Activated CD8-positive, alpha-beta T cell treated with anti-CD3 and anti-CD28 coated beads for 36 hours (primary cell): ENCODE measurements at places on chromosomes 2 and 18. TPM values are rescaled to one million over a fixed set of nuclear protein-coding genes. Genes with fewer than 3 reads are reported as not detected.

Gene INHBB
- total RNA-seq: not detected

Gene PHOSPHO2
- total RNA-seq: 3.9 TPM

GRCh38 chr2:202976809-202977208 lies 37.9 kb upstream of the NBEAL1 start:
- H3K27ac ChIP-seq: no peak overlapping the region
- no peak for DNase-seq
- H3K36me3 ChIP-seq: peaks cover 2% of the 10 kb centered on the region
- H3K4me3 ChIP-seq: no peak overlapping the region

DNA sequence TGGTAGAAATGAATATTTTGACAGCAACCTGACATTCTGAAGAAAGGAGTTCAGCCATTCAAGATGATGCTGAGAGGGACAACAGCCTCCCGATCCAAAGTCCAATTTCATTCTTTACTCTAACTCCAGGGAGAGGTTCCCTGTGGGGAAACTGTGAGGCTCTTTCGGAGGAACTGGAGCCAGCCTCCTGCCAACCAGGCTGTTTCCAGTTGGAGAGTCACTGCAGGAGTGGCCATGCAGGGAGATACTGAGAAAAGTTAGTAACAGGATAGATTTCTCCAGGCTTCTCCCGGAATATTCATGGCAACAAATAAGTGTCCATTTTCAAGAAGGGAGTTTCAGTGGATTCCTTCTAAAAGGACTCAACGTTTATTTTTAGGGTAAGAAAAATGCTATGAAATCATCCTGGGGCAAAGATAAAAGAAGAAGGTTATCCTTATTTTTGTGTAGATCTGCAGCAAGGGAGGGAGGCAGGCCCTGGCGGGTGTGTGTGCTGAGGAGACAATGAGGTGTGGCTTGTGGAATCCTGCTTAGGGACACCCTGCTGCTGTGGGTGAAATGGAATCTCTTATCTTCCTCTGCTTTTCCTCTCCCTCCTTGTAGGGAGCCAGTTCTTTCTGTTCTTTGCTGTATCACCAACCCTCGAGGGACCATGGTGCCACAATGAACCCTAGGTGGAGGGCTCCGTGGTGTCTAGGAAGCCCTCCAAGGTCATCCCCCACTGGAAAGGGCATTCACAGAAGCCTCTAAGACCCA lies 18.1 kb downstream of the KLHL14 start:
- no peak for DNase-seq
- H3K27me3 ChIP-seq: peaks cover 1% of the 10 kb centered on the region
- H3K4me1 ChIP-seq: no peaks in the 10 kb centered on the region
- H3K4me3 ChIP-seq: no peak overlapping the region
- H3K27ac ChIP-seq: no peak overlapping the region

GRCh38 chr18:35284841-35285240 lies 5.2 kb downstream of the ZSCAN30 start:
- no peak for DNase-seq
- peaks cover 22% of the 10 kb centered on the region for H3K4me1 ChIP-seq
- H3K27me3 ChIP-seq: no peaks in the 10 kb centered on the region
- H3K36me3 ChIP-seq: peaks cover 42% of the 10 kb centered on the region
- H3K27ac ChIP-seq: no peak overlapping the region

DNA sequence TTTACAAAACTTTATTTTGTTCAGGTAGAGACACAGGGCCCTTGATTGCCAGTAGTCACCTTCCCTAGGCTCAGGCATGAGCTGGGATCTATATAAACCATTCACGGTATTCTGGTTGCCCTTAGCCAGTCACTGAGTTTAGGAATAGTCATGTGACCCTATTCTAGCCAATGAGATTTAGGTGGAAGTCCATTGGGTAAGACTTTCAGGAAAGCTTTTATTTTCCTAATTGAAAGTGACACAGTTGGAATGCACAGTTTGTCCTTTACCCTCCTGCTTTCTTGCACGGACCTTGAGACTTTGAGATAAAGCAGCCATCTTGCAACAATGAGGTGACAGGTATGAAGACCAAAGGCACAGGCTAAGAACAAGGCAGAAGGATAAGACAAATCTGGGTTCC lies 21.5 kb downstream of the SLC4A5 start:
- DNase-seq: no peak
- H3K27ac ChIP-seq: no peak overlapping the region
- H3K36me3 ChIP-seq: peaks cover 1% of the 10 kb centered on the region
- no peaks in the 10 kb centered on the region for H3K27me3 ChIP-seq
- no peaks in the 10 kb centered on the region for H3K4me1 ChIP-seq
- no peak overlapping the region for H3K4me3 ChIP-seq

- H3K4me1 ChIP-seq: peaks cover 15% of the 10 kb centered on the region
- no peak overlapping the region for H3K27ac ChIP-seq
- no peaks in the 10 kb centered on the region for H3K27me3 ChIP-seq
- no peak for DNase-seq
- H3K4me3 ChIP-seq: no peak overlapping the region
Measured at GRCh38 chr18:24089076-24089475, 49.8 kb upstream of the CABYR start.

DNA sequence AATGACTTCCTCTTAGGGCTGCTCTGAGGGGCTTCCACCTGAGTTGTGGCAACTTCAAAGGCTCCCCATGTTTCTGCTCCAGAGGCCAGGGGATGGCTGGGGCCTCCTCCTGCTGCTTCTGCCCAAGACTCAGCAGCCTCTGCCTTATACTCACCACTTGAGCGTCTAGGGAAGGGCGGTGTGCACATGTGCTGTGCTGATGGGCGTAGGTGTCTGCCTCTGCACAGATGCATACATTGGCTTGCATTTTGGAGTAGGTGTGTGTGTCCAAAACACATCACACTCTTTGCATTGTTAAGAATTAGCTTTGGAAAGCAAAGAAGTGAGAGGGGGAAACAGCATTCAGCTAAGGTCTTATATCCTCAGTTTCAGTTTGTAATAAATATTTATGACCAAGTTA lies 85.2 kb downstream of the EN1 start:
- DNase-seq: no peak
- H3K4me1 ChIP-seq: no peaks in the 10 kb centered on the region
- H3K4me3 ChIP-seq: no peak overlapping the region
- H3K36me3 ChIP-seq: no peaks in the 10 kb centered on the region

DNA sequence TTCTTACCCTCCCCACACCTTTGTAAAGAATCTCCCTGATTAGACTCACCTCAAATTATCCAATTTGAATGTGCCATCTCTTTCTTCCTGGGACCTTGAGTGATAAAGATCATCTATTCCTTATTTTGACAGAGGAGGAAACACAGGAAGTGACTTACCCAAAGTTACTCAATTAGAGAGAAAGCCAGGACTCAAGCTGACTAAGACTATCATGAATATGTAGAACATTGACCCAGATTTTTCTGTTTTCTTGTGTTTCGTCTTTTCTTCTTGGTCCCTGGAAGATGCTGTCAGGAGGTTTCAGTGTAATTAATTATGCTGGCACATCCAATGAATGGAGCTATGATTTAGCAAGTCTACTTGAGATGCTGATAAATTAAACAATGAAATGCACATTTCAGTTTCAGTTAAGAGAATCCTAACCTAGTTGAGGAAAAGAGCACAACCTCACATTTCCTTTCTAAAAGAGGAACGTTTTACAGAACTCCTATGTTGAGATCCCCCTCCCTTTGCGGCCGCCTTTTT lies 380.4 kb downstream of the CLIP4 start:
- H3K4me1 ChIP-seq: no peaks in the 10 kb centered on the region
- H3K27me3 ChIP-seq: peaks cover 3% of the 10 kb centered on the region
- H3K36me3 ChIP-seq: no peaks in the 10 kb centered on the region
- no peak overlapping the region for H3K4me3 ChIP-seq

GRCh38 chr2:200475795-200476194 lies 34.1 kb downstream of the KCTD18 start:
- no peak for DNase-seq
- no peaks in the 10 kb centered on the region for H3K27me3 ChIP-seq
- H3K4me3 ChIP-seq: no peak overlapping the region
- H3K36me3 ChIP-seq: no peaks in the 10 kb centered on the region

DNA sequence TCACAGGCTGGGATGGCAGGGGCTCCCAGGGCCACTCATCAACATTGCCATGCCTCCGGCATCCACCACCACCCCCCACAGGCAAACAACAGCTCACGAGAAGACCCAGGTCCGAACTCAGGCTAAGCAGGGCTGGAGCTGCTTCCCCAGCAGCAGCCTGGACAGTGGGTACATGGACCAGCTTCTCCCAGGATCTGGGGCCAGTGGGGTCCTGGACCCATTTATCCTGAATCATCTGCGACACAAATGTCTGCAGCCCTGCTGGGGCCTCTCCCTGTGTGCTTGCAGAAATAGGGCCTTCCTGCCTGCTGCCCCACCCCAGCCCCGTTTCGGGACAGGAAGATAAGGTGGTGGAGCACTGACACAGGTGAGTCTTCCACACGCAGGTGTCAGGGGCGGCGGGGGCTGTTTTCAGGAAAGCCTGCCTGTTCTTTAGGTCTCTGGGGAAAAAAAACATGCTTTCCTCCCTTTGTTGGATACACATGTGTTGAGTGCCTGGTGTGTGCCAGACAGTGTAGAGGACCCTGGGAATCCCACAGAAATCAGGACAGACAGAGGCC lies 4.5 kb downstream of the PRLH start:
- peaks cover 6% of the 10 kb centered on the region for H3K4me1 ChIP-seq
- H3K27me3 ChIP-seq: peaks cover 3% of the 10 kb centered on the region
- no peak overlapping the region for H3K27ac ChIP-seq
- DNase-seq: no peak
- no peaks in the 10 kb centered on the region for H3K36me3 ChIP-seq
- no peak overlapping the region for H3K4me3 ChIP-seq

- H3K4me3 ChIP-seq: no peak overlapping the region
- no peak for DNase-seq
- H3K27me3 ChIP-seq: no peaks in the 10 kb centered on the region
- H3K36me3 ChIP-seq: no peaks in the 10 kb centered on the region
Measured at GRCh38 chr2:24228470-24228869, 53.6 kb downstream of the FAM228A start.
